NCI-H187 treated with DMSO at 0.1 percent for 48 hours (cell line): ENCODE measurements at places on chromosomes 11 and 22.

DNA sequence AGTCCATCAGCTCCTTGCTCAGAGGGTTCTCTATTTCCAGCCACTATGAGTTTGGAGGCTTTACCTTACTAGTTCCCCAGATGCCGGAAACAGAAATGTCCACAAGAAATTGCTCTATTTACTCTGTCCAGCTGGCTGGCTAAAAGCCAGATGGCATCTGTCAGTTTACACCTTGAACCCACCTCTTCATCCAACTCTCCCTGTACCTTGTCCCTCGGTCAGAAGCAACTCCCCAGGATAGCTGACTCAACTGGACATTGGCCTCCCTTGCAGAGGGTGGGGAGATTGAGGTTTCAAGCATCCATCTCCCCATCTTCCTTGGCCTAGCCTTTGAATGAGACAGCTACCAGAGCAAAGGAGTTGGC, 1.7 kb downstream of the C2CD2L start:
- no peak for DNase-seq

DNA sequence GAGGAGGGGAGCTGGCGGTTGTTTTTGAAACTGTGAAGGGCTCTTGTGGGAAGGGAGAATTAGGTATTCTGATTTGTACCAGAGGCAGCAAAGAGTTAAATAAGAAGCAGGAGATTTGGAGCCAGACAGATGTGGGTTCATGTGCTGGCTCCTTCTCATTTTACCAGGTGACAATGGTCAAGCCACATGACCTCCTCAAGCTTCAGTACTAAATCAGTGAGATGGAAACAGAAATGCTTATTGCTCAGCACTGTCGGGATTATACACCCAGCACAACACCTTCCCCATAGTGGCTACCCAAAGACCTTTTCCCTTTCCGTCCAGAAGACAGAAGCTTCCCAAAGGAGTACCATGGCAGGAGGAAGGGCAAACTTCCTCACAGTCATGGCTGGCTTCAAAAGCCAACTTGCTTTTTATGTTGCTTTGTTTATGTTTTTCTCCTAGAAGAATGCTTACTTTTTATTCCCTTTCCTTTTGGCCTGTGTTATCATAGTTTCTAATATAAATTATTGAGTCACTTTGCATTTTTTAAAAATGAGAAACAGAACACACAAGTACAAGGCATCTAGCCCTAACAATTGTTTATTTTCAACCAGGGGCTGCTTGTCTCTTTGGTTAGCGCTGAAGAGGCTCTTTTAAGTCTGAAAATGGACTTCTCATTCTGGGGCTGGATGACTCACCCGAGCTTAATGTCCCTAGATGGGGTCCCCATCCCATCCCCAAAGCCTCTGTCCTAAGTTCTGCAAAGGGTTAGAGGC, 181.5 kb upstream of the ZBED5 start:
- no peak for DNase-seq

- no peak for DNase-seq
These were observed 119.5 kb downstream of the APOL5 start for GRCh38 chr22:35837101-35837727.

DNA sequence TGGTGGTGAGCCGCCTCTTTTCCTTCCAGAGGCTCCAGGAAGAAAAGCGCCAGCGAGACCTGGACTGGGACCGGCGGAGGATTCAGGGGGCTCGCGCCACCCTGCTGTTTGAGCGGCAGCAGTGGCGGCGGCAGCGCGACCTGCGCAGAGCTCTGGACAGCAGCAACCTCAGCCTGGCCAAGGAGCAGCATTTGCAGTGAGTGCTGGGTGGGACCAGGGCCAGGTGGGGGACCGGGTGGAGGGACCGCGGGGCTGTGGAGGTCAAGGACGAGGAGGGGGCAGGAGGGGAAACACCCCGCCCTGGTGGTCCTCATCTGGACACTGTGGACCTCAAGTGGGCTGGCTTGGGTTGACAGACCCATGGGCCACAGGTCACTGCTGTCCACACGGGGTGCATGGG, 17.4 kb downstream of the RIBC2 start:
- no peak for DNase-seq

DNA sequence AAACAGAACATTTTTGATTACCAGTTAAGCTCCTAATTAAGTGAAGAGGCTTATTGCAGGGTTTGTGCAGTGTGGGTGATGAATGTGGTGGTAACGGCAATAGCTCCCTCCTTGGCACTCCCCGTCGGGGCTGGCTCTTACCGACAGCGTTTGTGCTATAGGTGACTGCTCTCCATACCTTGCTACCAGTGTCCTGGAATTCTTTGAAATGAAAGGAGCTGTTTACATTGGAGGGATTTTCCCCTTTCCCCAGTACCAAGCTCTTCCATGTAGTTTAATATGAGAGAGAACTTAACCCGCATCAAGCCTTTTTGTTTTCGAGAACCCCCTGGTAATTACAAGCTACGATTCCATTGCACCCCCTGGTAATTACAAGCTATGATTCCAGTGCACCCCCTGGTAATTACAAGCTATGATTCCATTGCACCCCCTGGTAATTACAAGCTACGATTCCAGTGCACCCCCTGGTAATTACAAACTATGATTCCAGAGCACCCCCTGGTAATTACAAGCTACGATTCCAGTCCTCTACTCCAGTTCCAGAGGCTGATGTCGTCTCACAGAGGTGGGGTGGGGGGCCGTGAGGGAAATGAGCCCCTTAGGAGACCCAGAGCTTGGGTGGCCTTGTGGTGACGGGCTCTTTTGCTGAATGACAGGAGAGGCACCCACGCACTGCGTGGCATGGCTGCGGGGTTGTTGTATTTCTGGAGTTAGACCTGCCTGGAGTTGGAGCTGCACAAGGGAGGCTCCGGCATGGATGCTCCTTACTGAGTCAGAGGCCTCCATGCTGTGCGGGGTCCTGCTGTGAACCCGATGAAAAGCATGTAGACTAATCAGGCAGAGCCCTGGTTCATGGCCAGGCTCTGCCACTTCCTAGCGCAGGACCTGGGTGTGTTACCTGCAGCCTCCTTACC, 205.3 kb downstream of the TBC1D22A start:
- no peak for DNase-seq

- DNase-seq, result no peak
These were observed 42.0 kb downstream of the CD82 start for GRCh38 chr11:44607319-44607962.

DNA sequence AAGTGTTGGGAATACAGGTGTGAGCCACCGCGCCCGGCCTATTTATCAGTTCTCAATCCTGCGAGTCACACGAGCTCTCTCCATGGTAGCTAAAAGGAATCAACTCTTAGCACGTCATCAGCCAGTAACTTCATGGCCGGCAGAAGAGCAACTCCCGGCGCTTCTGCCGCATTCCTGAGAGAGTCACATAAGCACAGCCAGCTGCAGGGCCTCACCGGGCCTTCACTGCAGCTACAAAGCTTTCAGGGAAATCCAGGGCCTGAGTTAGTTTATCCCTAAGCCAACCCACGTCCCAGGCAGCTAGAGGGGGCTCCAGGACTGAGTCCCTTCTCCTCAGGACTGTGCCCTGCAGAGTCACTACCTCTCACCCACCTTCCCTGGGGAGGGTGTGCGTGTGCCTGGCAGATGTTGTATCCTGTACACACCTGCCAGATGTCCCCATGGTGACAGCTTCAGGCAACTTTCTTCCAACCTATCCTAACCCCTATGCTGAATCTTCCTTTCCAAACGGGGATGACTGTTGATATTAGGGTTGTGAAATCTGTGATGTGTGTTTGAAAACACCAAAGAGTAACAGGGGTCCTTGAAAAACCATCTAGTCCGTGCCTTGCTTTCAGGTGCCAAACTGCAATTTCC, 45.9 kb upstream of the ARFGAP3 start:
- no peak for DNase-seq

DNA sequence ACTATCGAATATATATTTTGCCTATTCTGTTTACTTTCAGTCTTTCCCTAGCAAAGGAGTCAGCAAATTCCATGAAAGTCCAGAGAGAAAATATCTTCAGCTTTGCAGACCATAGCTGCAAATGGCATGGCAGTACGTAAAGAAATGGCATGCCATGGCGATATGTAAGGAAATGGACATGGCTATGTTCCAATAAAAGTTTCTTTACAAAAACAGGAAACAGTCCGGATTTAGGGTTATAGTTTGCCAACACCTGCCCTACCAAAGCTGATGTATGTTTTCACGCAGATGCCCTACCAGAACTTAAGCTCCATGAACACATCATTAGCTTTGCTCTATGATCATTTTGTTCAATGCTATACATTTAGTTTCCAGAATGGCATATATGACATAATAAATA, 19.5 kb downstream of the KIAA0930 start:
- DNase-seq, result no peak

DNA sequence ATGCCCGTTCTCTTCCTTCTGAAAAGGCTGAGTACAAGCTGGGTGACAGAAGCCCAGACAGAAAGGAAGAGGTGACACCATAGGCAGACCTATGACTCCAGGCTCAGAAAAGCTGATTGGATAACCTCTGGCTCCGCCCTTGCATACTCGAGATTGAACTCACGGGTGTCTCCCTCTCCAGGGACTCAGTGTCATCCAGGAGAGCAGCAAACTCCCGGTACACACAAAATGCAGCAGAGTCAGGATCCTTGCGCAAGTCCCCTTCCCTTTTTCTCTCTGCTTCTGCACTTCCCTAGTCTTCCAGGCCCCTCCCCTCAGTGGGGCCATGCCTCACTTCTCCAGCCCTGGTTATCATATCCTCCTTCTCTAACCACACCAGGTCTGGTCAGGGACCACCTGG, 9.8 kb downstream of the SCN4B start:
- no peak for DNase-seq

GRCh38 chr22:46028106-46028991, 51.4 kb upstream of the WNT7B start:
- DNase-seq, result no peak

- DNase-seq, result no peak
These were observed 24.7 kb downstream of the GTPBP1 start for GRCh38 chr22:38730411-38730871.

DNA sequence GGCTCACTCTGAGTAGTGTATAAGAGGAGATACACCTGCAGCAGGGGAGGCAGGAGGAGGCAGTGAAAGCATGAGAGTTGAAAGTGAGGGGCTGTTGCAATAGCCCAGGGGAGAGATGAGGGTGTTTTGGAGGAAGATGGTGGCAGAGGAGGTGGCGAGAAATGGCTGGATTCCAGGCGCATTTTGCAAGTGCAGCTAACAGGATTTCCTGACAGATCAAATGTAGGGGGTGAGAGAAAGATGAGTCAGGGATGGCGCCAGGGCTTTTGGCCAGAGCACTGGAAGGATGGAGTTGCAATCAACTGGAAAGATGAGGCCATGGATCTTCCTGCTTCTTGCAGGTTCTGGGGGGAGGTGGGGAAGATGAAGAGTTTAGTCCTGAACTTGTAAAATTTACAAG, 16.8 kb upstream of the TSPAN18 start:
- DNase-seq, result no peak

DNA sequence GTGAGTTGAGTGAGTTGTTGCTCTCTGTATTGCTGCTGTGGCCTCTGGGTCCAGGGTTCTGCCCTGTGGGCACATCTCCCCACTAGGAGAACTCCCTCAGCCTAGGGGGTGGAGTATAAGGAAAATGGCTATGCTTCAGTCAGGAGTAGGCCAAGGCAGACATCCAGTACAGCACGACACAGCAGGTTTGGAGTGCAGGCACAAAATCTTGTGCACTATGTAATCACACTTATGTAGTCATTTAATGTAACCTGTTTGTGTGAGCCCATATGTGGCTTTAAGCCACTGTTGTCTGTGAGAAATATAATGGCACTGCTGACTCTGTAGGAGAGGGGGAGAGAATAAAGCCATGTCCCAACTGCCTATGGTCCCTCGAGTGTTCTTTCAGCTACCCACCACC, 90.1 kb downstream of the CCDC83 start:
- no peak for DNase-seq

DNA sequence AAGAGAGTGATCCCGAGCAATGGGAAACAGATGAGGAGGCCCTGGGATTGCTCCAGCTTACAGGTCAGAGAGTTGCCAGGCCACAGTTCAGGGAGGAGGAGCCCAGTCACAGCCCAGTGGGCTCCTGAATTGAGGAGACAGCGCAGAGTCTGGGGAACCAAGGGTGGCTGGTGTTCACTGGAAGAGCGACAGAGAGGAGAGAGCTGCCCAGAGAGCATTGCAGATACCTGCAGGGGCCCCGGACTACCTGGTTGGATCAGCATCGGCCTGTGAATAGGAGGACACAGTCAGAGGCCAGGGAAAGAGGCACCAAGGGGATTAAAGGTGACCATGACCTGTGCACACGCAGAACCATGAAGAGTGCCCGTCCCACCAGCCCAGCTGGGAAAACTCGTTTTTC, 648.6 kb downstream of the TBC1D22A start:
- no peak for DNase-seq

GRCh38 chr11:43577566-43578264, 102.8 kb upstream of the HSD17B12 start:
- no peak for DNase-seq

DNA sequence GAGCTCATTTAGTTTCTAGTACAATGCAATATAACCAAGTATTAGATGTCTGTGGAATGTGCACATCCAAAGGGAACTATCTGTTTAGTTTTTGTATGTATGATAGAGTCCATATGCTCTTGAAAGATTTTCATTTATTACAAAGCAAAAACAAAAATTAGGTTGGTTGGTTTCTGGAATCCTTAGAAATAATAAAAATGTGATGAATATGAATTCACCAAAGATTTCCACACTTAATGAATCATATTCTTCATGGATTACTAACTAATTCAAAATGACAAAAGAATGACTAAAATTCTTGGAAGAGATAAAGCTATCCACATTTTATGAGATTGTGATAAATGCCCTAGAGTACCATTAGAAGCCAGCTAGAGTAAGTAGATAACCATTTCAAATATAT, 261.1 kb downstream of the SBF2 start:
- no peak for DNase-seq
